Brain microvascular endothelial cell (primary cell): ENCODE measurements at places on chromosomes 3 and 15.

DNA sequence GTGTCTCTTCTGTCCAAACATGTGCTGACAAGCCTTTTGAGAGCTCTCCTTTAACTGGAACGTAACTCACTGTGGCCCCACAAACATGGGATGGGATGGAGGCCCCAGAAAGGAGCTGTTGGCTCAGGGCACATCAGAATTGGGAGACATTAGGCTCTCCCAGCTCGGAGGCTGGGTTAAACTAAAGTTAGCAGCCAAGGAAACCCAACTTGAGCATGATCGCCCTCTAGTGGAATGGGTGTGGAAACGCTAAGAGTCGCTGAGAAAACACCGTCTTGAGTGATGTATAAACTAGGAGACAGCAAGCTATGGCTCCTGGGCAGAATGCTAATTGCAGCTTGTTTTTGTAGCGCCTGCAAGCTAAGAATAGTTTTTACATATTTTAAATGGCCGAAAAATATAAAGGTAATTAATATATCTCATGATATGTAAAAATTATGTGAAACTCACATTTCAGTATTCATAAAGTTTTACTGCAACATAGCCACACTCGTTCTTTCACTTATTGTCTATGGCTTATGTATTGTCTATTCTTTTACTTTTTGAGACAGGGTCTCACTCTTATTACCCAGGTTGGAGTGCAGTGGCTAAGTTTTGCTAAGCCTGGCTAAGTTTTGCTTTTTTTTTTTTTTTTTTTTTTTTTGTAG lies 138.8 kb upstream of the HACD2 start:
- DNase-seq = peak; percentile 72

DNA sequence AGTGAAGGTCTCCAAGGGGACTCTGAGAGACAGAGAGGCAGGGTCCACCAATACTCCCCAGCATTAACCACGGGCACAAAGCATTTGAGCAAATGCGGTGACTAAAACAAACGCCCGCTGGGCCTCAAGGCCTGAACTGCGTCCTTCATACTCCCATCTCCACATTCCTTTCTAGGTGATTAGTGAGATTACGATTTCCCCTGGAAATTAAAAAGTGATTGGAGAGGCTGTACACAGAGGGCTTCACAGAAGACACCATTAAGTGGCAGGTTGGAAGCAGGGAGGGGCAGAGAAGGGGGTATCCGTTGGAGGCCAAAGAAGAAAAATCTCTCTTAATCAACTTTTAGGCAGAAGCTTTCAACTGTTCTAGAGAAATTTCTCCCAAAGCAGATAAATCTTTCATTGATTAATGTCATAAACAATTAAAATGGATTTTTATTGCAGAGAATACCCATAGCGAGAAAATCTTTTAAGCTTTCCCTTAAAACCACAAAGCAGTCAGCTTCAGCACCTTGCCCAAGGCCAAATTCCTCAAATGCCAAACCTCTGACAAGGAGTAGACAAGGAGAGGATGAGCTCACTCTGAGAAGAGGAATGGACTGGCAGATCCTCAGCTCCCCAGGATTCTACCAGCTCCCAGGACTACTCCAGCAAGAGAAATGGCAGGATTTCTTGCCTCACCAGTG lies 38.2 kb downstream of the MB21D2 start:
- DNase-seq = peak; percentile 94

DNA sequence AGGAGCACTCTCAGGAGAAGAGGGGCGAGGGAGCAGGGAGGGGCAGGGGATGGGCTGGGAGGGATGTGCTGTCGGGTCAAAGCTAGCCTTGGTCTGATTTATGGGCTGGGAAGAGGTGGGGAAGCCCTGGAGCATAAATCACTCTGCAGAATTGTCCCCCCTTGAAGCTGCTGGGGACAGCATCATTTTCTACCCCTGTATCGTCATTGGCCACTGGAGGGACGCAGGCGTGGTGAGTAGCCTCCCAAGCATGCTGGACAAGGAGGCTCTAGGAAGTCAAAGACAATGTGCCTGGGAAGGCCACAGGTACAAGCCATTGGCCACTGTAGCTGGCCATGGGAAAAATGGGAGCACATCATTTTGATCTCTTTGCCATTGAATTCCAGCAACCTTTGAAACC lies 175.5 kb upstream of the CTDSPL start:
- no peak for DNase-seq

GRCh38 chr3:188184649-188185048 lies 30.7 kb downstream of the LPP start:
- no peak for DNase-seq

GRCh38 chr3:45906681-45907407 lies 20.5 kb downstream of the CCR9 start:
- peak; percentile 64 for DNase-seq

DNA sequence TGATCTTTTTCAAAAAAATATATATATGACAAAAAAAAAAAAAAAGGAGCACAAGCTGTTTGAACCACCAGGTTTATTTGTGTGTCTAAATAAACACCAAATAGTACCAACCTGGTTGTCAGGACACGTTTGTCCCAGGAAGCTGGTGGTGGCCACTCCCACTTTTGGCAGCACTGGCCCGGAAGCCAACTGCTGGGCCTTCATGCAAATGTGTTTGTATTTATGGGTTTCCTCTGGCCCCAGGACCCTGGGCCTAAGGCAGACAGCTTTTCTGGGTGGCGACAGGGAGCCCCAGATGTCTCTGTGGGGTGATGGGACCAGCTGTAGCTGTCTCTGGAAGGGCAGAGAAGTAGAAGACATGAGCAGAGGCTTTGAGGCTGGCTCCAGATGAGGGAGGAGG lies 31.6 kb downstream of the PRKCD start:
- DNase-seq = no peak

GRCh38 chr15:73996267-73996666 lies 1.8 kb downstream of the PML start:
- no peak for DNase-seq

- DNase-seq = peak; percentile 25
Measured at GRCh38 chr3:184261854-184262763, 756 bp upstream of the CAMK2N2 start.

DNA sequence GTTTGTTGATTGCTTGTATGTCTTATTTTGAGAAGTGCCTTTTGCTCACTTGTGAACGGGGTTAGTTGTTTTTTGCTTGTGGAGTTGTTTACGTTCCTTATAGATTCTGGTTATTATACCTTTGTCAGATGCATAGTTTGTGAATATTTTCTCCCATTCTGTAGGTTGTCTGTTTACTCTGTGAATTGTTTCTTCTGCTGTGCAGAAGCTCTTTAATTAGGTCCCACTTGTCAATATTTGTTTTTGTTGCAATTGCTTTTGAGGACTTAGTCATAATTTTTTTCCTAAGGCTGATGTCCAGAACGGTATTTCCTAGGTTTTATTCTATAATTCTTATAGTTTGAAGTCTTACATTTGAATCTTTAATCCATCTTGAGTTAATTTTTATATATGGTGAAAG lies 285.3 kb upstream of the GADL1 start:
- DNase-seq = no peak

- DNase-seq = no peak
Measured at GRCh38 chr3:43180694-43181093, 74.8 kb upstream of the POMGNT2 start.

GRCh38 chr3:46670891-46671427 lies 22.5 kb downstream of the ALS2CL start:
- DNase-seq = no peak

GRCh38 chr15:51497806-51498205 lies 124.8 kb downstream of the DMXL2 start:
- DNase-seq = peak; percentile 2

- no peak for DNase-seq
Measured at GRCh38 chr3:122251428-122251827, 68.0 kb downstream of the CASR start.

- no peak for DNase-seq
Measured at GRCh38 chr3:171225708-171226107, 199.2 kb upstream of the SLC2A2 start.

GRCh38 chr15:46872286-46872980 lies 844.9 kb upstream of the SEMA6D start:
- DNase-seq = no peak

GRCh38 chr3:15391007-15391406 lies 36.3 kb downstream of the METTL6 start:
- no peak for DNase-seq

DNA sequence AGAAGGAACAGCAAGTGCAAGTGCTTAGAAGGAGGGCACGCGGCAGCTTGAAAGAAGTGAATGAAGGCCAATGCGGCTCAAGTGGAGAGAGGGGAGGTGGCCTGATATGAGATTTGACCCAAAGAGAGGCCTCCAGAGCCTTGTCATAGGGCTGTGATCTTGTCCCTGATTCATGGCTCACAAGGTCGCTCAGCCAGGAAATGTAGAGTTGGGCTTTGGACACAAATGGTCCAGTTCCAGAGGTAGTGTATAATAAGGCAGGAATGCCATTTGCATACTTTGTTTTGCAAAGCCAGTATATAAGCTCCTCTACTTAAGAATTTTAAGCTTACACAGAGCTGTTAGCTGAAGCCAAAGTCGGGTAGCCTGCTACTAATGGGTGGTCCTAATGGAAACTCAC lies 33.7 kb downstream of the HGD start:
- DNase-seq = no peak

DNA sequence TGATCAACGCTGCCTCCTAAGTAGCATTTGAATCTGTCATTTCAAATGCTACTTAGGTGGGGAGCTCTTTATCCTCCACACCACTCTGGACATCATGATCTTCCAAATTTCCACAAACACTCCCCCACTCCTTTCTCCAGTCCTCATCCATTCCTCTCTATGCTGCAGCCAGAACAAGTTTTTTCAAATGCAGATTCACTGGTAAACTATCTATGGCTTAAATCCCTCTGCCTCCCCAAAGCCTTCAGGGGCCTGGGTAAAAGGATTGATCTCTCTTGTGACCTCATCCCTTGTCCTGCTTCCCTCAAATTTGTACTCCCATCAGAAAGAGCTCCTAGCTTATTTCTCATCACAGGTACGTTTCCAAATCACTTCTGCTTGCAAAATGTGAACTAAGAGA lies 1.3 kb upstream of the AEN start:
- no peak for DNase-seq

DNA sequence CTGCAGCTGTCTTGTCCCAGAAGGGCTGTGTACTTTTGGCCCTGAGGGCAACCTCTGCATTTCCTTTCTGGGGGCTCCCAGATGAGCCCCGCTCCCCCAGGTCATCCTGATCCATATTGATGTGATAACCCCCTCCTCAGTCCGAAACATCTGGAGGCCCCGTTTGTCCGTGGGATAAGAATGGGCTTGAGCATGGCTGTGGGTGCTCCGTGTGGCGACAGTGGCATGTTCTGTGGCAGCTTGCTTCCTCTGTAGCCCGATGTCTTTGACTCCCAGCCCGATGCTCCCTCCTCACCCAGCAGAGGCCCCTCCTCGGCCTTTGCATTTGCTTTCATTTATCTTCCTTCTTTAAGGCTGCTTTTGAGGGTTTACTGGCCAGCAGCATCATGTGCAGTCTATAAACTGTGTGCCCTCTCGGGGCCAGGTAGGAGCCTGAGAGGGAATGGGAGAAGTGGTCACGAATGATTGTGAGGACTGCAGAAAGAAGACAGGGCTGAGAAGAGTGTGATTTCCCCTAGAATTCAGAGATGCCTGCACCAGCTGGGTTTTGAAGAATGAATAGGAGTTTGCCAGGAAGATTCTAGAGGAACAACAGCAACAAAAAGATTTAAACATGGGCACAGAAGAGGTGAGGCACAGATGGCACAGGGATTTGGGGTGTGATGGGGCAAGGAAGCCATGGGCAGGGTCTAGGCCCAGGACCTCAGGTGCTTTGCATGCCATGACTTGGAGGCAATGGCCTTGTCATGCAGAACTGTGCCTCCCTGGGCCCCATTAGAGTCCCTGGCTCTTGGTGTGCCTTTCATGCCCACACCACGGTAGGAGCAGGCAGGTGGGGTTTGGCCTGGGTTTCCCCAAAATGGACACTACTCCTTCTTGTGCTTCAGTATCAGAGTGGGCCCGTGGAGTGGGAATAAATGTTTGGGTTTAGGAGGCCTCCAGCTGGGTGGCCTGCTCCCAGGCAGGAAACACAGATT lies 34.2 kb downstream of the APBA2 start:
- no peak for DNase-seq

DNA sequence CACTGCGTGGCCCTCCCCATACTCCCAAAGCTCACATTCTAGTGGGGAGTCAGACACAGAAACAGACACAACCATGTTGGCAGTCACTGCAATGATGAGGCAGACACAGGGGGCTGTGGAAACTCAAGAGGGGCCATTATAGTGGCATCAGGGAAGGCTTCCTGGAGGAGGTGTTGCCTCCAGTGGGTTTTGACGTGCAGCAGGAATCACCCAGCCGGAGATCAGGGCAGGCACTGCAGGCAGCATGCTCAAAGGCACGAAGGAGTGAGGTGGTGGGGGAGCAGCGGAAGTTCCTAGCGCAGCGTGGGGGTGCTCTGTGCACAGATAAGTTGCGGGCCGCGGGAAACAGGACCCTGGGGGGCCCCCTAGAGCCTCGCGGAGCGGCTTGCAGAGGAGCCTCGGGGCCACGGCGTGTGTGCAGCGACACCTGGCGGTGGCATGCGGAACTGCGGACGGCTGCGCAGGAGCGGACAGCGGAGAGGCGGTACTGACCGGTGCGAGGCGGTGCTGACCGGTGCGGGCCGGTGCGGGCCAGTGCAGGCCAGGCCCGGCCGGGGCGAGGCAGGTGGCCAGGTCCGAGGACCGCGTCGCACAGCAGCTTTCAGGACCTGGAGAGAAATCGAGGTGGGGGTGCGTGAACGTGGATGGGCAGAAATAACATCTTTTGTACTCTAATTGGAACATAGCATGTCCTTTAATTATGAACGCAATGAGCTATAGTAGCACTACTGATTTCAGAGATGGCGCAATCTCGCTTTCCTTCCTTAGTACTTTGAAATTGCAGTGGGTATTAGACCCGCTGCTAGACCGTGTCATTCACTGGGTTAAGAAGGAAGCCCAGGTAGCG lies 101.5 kb downstream of the FBLN2 start:
- peak; percentile 60 for DNase-seq

GRCh38 chr3:68274286-68274685 lies 619.9 kb upstream of the SUCLG2 start:
- no peak for DNase-seq

DNA sequence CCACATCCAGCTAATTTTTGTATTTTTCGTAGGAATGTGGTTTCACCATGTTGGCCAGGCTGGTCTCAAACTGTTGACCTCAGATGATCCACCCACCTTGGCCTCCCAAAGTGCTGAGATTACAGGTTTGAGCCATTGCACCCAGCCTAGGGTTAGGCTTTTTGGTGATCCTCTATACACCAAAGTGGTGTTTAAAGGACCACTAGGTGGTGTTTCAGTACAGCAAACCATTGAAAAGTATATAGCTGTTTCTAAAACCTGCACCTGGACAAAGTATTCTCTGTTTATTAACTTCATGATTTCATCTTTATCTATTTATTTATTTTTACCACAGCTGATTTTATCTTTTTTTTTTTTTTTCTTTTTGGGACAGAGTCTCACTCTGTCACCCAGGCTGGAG lies 68.4 kb downstream of the MINDY2 start:
- DNase-seq = no peak

GRCh38 chr3:73475175-73475574 lies 149.6 kb downstream of the PDZRN3 start:
- no peak for DNase-seq

DNA sequence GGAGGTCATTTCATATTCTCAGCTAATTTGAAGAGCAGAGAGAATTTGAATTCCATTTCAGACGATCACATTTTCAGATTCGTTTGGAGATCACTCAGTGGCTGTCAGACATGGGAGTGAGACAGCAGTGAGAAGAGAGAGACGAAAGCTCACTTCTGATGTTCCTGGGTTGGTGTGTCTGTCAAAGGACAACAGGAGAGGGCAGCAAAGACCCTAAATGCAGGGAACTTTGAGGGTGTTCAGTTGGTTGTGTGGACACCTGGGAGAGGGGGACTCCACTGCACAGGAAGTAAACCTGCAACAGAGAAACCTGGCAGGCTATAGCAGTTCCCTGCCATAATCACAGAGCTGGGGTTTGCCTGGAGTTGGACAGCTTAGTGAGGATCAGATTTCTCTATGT lies 675.1 kb downstream of the SQOR start:
- DNase-seq = no peak
